ENCODE measurements at places on chromosomes 7 and 10.

DNA sequence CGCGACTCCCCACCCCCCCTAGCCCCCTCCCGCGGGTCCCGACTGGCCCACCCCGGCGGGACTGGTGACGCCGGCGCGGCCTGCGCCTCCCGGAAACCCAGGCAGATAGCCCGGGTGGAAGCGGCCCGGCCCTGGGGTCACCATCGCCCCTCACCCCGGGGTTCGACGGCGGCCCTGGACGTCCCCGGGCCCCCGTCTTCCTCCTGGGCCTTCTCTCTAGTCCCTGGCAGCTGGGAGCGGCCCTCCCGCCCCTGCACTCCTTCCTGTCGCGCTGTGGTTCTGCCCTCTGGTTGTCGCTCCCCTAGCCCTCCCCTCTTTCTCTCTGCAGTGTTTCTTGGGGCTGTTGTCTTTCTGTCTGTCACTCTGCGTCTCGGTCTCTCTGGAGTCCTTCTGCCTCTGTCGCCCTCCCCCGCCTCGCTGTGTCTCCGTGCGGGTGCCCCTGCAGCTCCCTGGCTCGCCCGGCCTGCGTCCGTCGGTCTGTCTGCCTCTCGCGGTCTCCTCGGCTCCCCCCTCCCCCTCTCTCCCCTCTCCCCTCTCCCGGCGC lies 90.5 kb upstream of the PAX2 start:
- DNase-seq = no peak

- DNase-seq = no peak
Measured at GRCh38 chr10:88544140-88544870, 38.8 kb downstream of the RNLS start.

- DNase-seq = no peak
Measured at GRCh38 chr7:127460077-127460476, 67.6 kb upstream of the ZNF800 start.

DNA sequence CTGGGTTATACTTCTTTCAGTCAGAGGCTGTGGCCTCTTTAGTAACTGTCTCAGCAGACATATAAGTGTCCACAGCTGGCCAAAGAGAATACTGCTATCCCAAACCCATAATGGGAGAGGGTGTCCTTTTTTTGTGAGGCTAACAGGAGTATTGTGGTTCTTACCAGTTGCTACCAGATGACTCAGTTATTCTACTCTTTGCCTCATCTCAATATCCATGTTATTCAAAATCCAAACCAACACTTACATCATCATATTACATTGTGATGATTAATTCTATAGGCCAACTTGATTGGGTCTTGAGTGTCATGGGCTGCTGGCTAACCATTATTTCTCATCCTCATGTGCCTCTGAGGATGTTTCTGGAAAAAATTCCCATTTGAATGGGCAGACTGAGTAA lies 120.9 kb downstream of the TMEM168 start:
- DNase-seq = no peak

GRCh38 chr7:127123220-127123619 lies 129.5 kb downstream of the GRM8 start:
- no peak for DNase-seq

DNA sequence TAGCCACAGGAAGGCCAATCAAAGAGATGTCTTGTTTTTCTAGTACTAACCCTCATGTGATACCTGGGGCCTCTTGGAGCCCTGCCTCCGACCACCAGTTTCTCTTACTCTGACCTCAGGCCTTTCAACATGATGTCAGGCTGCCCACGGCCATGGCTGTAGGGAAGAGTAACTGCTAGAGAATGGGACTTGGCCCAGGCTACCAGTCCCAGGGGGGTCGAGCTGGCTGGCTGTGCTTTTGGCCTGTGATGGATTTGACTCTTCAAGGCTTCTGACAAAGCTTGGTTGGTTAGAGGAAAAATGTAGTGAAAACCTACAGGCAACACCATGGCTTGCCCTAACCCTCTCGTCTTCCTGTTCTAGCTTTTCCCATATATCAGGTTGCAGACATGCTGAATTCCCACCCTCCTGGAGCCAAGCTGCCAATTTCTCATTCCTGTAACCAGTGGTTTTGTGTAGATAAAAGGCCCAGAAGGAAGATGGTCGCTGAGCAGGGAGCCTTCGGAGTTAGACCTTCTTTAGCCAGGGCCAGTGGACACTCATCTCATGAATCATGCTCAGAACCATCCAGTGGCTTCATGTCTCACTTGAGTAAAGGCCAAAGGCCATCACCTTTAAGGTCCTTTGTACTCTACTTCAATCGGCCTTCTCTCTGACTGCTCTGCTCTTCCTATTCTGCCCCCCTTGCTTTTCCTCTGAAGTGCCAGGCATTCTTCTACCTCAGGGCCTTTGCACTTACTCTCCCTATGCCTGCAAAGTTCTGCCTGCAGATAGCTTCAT lies 19.7 kb downstream of the SUFU start:
- no peak for DNase-seq

DNA sequence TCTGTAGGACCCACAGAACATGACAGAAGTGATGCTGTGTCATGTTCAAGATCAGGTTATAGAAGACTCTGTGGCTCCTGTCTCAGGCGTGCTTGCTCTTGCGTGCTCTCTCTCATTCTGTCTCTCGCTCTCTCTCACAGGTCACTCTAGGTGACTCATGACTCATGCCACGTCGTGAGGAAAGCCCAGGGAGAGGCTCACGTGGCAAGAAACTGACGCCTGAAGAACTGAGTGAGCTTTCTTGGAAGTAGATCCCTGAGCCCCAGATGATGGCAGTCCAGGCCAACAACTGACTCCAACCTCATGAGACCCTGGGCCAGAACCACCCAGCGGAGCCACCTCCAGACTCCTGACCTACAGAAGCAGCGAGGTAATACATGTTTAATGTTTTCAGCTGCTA lies 103.3 kb downstream of the DNMBP start:
- no peak for DNase-seq

DNA sequence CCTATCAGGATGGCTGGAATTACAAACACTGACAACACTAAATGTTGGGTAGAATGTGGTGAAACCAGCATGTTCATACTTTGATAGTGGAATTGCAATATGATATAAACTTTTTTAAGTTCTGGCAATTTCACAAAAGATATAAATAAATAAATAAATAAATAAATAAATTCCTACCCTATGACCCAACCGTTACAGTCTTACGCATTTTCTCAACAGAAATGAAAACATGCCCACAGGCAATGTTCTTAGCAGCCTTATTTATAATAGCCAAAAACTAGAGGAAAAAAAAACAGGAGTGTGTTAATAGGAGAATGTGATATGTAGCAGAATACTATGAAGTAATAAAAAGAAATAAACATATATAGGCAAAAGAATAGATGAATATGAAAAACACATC lies 318.9 kb downstream of the IPMK start:
- DNase-seq = no peak

DNA sequence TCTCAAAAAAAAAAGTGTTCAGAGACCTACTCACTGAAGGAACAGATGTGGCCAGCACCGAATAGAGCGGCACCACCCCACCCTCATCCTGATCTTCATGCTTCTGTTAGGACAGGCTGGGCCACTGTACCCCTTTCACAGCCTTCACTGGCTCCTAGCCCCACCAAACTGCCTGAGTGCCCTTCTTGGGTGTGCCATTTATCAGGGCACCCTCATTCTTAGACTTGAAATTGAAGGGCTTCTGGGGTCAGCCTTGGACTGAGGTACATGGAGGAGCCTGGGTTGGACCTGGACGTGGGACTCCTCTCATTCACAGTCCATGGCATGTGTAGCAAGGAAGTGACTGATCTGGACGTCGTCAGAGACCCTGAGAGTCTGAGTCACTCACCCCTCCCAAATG lies 190.3 kb downstream of the COBL start:
- no peak for DNase-seq

GRCh38 chr7:128407233-128407589 lies 2.6 kb downstream of the IMPDH1 start:
- no peak for DNase-seq

GRCh38 chr7:146701166-146701565 lies 584.6 kb downstream of the CNTNAP2 start:
- DNase-seq = no peak

- DNase-seq = no peak
Measured at GRCh38 chr7:78095549-78095948, 297.0 kb downstream of the PHTF2 start.

DNA sequence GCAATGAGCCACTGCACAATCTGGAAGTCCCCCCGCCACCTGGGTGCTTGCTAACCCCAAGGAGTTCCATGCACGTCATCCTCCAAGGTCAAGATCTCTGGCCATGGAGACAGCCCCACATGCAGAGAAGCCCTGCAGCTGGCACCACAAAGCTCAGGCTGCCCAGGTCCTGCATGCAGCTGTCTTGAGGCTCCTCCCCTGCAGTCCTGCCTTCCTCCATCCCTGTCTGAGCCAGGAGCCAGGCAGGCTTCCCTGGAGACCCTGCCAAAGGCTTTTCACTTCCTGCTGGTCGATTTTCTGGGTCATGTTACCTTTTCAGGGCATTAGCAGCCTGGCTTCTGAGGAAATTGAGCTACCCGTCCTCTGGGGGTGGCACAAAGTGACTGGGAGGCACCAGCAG lies 12.5 kb upstream of the TMEM72 start:
- no peak for DNase-seq

DNA sequence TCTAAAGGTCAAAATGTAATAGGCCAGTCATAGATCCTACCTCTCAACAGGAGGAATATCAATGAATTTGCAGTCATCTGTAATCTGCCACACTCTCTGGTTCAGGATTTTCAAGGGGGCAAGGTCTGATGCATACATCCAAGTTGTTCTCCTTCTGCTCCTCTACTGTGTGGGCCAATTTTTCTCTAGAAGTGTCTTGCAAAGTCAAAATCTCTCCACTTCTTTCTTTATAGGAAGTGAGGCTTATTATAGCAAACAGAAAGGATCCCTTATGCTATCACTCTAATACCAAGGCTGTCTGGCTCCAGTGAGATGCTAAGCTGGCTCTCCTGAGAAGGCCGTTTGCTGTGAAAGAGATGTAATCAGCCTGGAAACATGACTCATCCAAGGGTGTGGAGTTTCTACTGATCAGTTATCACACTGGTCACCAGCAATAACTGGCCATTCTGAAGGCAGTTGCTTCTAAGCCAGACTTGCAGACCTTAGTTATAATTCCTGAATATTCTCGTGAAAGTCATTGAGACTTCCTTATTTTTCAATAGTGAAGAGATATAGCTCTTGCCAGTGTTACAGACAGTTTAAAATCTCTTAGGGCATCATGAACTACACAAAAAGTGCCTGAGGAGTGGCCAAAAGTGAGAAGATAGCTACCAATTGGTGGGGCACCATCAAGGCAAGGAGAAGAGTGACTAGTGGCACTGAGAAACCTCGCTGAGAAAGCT lies 43.2 kb upstream of the LRGUK start:
- no peak for DNase-seq

DNA sequence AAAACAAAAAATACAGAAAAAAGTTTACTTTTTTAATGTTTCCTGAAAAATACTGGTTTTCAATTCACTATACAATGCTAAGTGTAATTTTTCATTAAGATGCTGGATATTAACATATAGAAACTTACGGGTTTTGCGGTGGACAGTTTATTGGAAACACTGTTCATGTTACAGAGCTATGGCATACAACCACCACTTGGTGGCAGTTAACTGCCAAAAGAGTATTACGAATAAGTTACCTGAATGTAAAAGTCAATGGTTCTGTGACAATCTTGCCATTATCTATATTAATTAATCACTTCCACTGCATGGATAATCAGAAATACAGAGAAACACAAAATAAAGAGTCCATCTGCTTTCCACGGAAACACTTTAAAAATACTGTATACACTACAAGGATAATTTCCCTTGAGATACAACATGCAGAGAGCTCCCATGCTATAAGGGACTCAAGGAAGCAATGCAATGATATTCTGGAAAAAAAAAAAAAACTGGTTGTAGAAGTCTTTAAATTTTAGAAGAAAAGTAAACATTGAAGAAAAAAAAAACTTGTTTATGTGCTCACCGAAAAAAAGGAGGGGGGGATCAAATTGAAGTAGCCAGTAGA lies 97.0 kb downstream of the TPK1 start:
- no peak for DNase-seq

DNA sequence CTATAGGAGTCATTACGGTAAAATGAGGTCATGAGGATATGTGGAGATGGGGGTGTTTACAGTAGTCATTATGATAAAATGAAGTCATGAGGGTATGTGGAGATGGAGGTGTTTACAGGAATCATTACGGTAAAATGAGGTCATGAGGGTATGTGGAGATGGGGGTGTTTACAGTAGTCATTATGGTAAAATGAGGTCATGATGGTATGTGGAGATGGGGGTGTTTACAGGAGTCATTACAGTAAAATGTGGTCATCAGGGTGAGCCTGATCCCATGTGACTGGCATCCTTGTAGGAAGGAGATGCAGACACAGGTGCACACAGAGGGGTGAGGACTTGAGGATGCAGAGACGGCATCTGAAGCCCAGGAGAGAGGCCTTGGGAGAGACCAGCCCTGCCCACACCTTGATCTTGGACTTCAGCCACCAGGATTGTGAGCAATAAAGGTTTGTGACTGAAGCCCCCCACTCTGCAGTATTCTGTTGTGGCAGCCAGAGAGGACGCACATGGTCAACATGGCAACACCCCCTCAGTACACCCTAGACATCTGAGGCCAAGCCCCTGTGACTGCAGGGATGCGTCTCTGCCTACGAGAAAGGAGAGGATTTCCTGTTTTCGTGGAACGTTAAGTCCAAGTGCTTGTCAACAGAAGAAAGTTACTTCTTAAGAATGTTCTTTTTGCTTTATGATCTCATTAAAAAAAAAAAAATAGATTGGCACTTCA lies 544.4 kb downstream of the DNAJB6 start:
- DNase-seq = no peak

DNA sequence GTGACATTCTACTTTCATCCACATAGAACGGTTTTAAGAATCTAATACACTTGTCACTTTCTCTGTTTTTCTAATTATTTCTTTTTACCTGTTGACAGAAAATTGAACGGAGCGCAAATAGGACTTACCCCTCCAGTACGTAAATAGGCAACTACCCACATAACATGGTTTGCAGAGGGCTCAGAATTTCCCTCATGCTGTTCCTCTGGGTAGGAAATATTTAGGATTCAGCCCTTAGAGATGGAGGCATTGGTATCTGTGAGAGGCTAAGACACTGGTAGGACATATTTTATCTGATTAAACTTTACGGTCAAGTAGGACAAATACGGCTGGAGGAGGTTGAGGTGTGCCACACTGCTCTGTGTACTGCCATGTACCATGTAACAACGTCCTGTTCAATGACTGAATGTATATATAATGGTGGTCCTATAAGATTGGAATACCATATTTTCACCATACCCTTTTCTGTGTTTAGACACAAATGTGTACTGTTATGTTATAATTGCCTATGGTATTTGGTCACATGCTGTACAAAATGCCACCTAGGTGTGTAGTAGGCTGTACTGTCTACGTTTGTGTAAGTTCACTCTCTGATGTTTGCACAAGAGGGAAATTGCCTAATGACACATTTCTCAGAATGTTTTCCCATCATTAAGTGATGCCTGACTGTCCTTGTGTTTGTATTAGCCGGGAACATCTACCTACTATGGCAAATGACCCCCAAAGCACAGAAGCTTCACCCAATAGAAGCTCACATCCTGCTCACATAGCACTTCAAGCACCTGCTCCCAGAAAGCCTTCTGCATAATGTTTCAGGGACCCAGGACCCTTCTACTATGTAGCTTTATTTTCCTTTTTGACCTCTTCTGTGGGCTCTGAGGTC lies 429.4 kb upstream of the AKR1E2 start:
- no peak for DNase-seq
